T47D (cell line): ENCODE measurements at places on chromosomes 11 and 22.

GRCh38 chr11:78339483-78339882 is 78.1 kb downstream of the GAB2 start:
- DNase-seq, result no peak

DNA sequence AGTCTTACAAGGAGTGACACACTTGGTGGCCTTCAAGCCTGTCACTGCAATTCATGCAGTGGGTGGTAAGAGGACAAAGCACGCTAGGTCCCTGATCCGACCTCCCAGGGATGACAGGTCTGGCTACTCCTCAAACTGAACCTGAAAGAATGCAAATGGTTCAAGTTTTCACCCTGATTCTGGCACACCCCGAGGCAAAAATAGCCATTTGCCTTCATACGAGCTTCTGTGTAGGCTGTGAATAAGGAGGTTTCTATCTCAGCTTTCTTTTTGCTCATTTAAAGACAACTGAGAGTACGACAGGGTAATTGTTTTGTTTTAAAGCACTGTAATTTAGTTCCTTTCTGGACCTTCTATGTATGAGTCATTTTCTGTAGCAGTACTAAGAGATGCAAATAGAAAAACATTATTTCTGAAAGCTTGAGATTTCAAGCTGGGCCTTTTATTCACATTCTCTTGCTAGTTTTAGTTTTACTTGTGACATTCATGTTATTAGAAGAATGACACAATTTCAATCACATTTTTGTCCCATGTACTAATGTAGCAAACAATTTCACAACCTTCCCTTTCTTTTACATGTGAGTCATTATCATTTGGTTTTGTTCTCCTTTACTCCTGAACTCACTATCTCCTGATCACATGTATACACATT is 56.6 kb upstream of the FDX1 start:
- no peak for DNase-seq

GRCh38 chr11:41273908-41274307 is 185.5 kb downstream of the LRRC4C start:
- no peak for DNase-seq

DNA sequence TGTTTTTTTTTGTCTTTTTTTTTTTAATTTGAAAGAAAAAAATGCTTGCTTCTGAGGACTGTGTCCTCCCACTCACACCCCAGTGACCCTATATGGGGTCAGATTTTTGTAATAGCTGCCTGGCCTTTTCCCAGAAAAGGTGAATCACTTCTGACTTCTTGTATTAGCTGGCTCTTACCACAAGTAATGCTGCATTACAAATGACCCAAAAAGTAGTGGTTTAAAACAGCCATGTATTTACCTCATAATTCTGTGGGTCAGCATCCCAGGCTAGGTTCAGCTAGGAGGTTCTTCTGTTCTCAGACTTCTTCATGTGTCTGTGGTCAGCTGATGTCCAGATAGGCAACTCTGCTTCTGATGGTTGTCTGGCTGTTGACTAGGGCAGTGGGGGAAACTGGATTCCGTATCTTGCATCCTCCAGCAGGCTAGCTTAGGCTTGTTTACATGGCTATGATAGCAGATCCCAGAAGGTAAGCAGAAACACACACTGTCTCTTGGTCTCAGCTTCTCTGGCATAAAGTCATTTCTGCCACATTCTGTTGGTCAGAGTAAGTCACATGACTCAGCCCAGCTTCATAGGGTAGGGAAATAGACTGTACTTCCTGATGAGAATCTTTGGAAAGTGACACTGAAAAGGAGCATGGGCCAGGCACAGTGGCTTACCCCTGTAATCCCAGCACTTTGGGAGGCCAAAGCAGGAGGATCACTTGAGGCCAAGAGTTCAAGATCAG is 19.5 kb downstream of the LHFPL7 start:
- DNase-seq, result no peak

DNA sequence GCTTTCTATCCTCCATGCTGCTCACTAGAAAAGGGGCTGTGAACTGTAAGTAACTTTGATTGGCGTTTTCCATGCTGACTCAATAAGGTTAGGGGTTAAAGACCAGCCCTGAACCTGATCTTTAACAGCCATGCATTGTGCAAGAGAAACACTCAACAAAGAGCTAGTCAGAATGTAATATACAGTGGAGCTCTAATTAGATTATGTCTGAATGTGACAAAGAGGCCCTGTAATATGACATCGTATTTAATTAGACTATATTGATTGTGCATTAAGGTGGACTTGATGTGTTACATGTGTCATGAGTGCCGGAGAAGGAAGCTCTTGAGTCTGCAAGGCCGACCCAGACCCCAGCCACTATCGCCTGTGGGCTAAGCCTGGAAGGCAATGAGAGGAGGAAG is 70.5 kb downstream of the PKNOX2 start:
- DNase-seq, result no peak

GRCh38 chr22:49793296-49793695 is 34.4 kb downstream of the BRD1 start:
- no peak for DNase-seq

- no peak for DNase-seq
These were observed 132.0 kb downstream of the SPON1 start for GRCh38 chr11:14094481-14095037.

GRCh38 chr11:17563961-17564686 is 17.1 kb downstream of the OTOG start:
- DNase-seq, result no peak

- no peak for DNase-seq
These were observed 8.4 kb downstream of the FAM118A start for GRCh38 chr22:45318168-45318557.

DNA sequence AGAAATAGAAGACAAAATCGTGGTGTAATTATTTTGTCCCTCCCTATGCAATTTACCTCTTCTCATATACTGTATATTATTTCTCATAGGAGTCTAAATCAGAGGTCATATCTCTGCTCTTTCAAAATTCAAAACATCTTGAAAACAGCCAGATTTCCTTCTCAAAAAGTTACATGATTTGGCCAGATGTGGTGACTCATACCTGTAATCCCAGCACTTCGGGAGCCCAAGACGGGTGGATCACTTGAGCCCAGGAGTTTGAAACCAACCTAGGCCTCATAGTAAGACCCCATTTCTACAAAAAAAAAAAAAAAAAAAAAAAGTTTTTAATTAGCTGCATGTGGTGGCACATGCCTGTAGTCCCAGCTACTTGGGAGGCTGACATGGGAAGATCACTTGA is 29.0 kb upstream of the DNAJB7 start:
- no peak for DNase-seq

- DNase-seq, result no peak
These were observed 5.9 kb upstream of the REXO2 start for GRCh38 chr11:114433376-114433775.

DNA sequence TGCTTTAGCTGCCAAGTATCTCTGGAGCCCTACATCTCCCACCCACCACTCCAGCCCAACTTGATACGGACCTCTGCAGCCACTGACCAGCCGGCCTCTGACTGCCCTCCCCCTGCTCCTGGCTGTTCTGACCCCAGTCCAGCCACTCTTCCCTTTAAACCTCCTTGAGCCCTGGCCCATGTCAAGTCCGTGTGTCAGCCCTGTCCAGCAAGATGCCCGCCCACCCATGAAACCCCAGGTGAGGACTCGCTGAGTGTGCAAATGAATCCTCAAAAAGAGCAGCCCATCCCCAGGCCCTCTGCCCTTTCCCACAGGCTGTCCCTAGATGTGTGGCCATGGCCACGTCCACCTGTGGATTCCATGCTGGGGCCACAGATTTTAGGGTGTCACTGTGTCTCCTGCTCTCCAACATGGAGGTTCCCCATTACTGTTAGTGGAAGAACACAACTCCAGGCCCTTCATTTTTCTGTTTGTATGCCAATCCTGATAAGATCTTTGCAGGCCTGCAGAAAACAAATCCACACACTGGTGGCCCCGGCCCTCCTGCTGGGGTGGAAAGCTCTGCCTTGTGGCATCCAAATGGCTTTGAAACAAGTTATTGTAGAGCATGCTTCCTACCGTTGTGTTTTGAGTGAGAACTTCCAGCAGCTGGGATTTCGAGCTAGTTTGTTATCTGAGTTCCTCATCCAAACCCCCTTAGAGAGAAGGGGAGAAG is 22.7 kb upstream of the ADORA2A start:
- no peak for DNase-seq

DNA sequence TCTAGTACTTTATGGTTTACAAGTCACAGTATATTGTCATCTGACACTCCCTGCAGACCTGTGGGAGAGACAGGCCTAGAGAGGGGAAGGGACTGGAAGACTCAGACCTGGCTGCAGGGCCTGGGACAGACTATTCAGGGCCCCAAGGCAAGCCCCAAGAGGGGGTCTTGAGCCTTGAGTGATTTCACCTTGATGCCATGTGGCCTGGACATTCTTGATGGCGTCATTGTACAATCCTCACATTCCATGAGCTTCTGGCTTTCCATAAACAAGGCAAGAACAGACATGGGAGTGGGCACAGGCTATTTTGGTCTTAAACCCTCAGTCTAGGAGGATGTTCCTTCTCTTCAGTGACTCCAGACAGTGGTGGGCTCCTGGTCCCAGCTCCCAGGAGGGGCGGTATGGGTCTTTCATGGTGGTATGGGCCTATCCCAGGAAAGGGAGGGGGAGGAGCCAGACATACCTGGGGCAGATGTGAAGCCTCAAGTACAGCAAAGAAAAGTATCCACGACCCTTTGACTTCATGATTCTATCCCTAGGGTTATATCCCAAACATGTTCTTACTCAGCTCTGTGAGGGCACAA is 1.8 kb upstream of the TBC1D10A start:
- no peak for DNase-seq

DNA sequence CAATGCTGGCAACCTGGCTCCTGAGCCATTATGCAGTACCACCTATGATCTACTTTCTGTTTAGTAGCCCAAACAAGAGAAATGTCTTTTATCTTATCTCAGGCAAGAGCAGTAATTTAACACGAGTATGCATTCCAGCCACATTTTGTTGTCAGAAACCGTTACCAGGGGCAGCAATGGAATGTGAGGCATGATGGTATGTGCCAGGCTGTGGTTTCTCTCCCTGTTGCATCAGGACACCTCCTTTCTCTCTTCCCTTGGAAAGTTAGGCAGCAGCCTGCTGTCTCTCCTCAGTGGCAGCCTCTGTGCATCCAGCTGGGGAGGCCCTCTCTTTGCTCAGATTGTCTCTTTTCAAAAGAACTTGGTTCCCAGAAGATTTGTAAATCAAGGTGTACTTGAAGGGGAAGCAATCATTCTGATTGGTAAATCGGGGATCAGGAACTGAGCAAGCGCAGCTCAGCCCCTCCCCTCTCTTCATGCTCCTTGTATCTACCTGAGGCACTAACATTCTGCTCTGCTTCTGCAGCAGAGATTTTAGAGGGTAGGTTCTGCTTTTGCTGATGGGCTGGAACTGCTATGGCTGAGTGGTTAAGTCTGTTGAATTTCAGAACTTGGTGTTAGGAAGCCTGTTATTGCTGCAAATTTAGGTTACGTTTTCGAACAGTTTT is 229.2 kb downstream of the ADAMTS15 start:
- DNase-seq, result no peak

DNA sequence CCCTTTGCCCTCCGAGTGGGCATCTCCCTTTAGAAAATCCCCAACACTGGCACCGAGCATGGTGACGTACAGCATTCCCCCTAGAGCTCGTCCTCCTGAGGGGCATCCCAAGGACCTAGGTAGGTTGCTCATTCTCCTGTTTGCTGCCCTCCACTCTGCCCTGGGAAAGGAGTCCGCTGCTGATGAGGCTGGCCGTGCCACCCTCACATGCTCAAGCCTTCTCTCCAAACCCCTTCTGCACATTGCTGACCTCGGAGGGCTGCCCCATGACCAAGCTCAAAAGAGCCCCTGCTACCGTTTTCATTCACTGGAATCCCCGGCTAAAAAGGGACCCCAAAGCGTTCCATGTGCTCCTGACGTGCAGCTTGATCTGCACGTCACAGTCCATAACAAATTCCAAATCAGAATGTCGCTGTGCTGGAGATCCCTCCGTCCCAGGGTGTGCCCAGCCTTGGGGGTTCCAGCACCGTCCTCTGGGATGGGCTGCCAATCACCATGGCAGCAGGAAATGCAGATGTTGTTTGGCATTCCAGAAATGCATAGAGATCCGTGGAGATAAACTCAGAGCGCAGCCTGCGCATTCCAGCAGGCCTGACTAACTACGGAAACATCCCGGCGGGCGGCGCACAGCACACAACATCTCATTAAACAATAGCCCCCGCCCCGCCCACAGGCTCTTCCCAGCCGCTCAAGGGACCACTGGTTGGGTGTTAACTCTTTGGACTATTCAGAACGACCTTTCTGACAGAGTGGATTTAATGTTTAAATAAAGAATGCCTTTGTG is 26.3 kb upstream of the GNB1L start:
- no peak for DNase-seq
